Activated naive CD4-positive, alpha-beta T cell treated with anti-CD3 and anti-CD28 coated beads, Interleukin-2, amount 10 ng/mL, durations not matched to agents 7 days and 5 days (primary cell): ENCODE measurements at places on chromosomes 7 and 10.

GRCh38 chr7:33677556-33677955 lies 227.8 kb upstream of the BMPER start:
- no peaks in the 10 kb centered on the region for H3K27me3 ChIP-seq
- no peak for DNase-seq
- no peaks in the 10 kb centered on the region for H3K4me1 ChIP-seq
- H3K27ac ChIP-seq, result no peak overlapping the region

DNA sequence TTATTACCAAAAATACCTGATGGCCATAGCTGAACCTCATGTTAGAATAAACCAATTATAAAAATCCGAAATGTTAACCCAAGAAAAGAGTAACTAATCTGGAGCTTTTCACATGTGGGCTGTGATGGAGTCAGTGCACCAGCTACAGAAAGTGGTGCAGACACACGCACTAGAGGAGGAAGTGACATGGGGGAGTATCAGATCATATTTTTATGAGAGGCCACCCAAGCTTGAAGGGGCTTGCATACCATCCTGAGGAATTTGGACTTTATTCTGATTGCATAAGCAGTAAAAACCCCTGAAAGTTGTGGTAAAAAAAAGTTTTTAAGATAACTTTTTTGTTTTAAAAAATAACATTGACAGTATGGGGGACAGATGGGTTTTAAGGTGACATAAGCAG lies 1148.5 kb upstream of the CELF2 start:
- no peak overlapping the region for H3K4me3 ChIP-seq
- H3K27ac ChIP-seq, result no peak overlapping the region
- no peaks in the 10 kb centered on the region for H3K36me3 ChIP-seq
- no peaks in the 10 kb centered on the region for H3K27me3 ChIP-seq

- H3K36me3 ChIP-seq, result no peaks in the 10 kb centered on the region
- peaks cover 12% of the 10 kb centered on the region for H3K4me1 ChIP-seq
- no peaks in the 10 kb centered on the region for H3K27me3 ChIP-seq
- no peak overlapping the region for H3K4me3 ChIP-seq
- no peak for DNase-seq
- H3K27ac ChIP-seq, result no peak overlapping the region
Observed at GRCh38 chr10:35412900-35413491, 76.7 kb downstream of the CCNY start.

DNA sequence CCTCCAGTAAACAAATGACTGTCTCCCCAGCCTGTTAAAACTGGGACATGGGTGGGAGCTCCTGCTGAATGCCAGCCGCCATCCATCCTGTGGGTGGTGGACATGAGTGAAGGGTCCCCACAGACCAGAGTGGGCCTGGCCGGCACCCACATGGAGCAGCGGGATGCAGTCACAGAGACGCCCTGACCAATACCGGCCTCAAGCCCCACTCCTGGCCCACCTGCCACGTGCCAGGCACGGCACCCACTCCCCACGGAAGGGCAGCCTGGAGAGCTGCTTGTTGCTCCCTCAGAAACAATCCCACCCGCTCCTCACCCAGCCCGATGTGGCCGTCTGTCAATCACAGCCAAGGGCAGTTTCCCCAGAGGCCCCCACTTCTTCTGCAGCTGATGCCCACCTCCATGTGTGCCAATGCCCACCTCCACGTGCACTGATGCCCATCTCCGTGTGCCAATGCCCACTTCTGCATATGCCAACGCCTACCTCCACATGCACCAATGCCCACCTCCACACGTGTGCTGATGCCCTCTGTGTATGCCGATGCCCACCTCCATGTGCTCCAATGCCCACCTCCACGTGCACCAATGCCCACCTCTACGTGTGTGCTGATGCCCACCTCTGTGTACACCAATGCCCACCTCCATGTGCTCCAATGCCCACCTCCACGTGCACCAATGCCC lies 42.8 kb upstream of the DNAAF5 start:
- no peaks in the 10 kb centered on the region for H3K4me1 ChIP-seq
- no peak overlapping the region for H3K27ac ChIP-seq
- peaks cover 48% of the 10 kb centered on the region for H3K36me3 ChIP-seq
- DNase-seq, result no peak

GRCh38 chr10:44974628-44975430 lies 3.8 kb downstream of the DEPP1 start:
- H3K27me3 ChIP-seq, result peaks cover 13% of the 10 kb centered on the region
- no peaks in the 10 kb centered on the region for H3K36me3 ChIP-seq
- peak overlapping the region; percentile 57 for H3K4me3 ChIP-seq
- H3K27ac ChIP-seq, result peak overlapping the region; percentile 60
- peaks cover 29% of the 10 kb centered on the region for H3K4me1 ChIP-seq
